ENCODE measurements at places on chromosomes 16 and 17.

DNA sequence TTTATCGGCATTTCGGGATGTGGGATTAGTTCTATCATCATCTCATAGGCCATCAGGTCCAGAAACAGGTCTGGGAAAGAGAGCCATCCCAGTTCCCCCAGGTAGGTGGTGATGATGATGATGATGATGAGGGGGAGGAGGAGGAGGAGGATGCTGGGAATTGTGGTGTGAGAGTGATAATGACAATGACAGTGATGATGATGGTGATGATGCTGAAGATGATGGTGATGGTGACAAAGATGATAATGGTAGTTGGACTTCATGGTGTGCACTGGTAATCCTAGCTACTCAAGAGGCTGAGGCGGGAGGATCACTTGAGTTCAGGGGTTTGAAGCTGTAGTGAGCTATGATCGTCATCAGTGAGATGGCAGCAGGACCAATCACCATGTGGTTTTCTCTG, 16.3 kb upstream of the GCSH start:
- DNase-seq, result no peak

- no peak for DNase-seq
Measured at GRCh38 chr16:79067600-79067999, 532.9 kb downstream of the MAF start.

DNA sequence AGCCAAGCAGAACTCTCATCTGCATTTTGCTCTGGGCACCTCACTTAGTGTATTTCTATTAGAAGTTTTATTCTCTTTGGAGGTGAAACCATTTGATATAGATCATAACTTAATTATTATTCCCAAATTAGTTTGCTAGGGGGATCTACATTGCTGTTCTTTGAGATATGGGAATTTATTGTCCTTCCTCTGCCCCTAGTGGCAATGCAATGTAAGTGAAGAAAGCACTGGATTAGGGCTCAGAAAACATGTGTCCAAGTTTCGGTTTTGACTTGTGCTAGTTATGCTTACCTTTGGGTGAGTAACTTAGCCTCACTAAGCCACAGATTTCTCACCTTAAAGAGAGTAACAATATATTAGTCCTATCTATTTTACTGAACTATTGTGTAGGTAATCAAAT, 2.9 kb downstream of the KRT39 start:
- DNase-seq, result no peak

DNA sequence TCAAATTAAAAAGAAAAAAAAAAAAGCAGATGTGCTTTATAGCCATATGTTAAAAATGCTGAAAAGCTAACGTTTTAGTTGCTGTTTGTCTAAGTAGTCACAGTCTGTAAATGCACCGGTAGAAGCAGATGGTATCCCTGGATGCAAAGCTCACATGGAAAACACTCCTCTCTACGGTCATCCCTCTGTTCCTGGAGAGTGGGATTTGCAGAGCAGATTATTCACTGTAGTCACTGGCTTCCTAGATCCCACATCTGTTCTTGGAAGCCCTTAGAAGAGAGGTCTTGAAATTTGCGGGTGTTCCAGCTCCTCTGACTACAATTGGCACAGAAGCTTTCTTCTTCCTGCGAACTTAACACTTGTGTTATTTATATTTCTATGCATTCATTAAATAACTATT, 186.6 kb downstream of the PMP22 start:
- no peak for DNase-seq

DNA sequence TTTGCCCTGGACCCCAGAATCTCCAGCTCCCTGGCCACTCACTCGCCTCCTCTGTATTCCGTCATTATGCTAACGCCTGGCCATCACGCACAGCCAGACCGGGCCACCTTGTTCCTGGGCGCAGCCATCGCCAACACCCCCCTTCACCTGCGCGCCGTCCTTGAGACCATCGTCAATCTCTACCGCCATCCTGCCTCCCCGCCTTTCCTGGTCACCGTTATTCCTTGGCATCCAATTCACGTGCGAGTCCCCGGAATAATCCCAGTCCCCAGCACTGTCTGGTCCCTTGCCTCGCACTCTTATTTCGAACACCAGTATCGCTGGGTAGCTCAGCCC, 541 bp downstream of the VKORC1 start:
- no peak for DNase-seq

DNA sequence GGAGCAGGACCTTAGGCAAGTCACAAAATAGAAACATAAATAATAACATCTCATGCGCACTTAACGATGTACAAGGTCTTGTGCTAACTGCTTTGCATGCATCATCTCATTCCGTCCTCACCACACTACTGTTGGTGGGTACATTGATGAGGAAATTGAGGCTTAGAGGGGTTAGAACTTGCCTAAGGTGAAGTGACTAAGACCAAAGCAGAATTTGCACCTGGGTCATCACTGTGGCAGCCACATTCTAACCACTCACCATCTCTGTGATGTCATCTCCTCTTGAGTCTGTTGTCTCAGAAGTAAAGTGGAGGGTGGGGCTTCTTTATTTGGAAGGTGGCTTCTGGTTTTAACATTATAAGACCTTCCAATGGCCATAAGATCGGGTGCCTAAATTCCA, 20.4 kb upstream of the TRIM25 start:
- no peak for DNase-seq

- DNase-seq, result no peak
Measured at GRCh38 chr16:11092788-11093571, 148.6 kb downstream of the CLEC16A start.

- no peak for DNase-seq
Measured at GRCh38 chr16:46788891-46789474, 40.8 kb upstream of the MYLK3 start.

GRCh38 chr16:11716336-11716735, 26.3 kb downstream of the TXNDC11 start:
- no peak for DNase-seq

- no peak for DNase-seq
Measured at GRCh38 chr17:19305761-19306159, 56.8 kb downstream of the B9D1 start.

DNA sequence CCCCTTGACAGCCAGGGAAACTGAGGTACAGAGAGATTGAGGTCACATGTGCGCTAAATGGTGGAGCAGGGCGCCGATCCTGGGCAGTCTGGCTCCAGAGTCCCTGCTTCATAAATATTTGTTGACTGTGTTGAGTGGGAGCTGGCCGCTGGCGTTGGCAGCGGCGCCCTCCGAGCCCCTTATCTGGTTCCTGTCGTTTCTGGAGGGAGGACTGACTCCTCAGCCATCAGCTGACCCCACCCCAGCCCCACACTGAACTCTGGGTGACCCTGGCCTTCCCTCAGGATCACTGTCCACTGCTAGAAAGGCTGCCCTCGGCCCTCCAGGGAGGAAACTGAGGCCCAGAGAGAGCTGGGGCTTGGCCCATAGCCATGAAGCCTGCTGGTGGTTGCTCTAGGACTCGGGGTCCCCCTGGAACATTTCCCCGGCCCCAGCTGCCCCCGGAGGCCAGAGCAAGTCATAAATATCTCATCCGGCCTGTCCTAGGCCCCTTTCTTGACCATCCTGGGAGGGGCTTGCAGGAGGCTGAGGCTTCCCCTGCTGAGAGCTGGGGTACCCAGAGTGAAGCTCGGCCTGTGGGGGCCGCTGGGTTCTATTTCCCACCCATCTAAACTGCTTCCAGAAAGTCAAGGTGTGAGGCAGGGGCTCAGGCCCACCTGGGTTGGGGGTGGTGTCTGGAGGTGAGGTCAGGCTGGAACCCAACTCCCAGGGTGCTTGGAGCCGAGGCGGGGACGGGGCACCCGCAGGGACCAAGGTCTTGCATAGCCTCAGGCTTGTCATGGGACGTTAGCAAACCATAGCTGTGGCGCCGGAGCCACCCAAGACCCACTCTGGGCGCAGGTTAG, 51.7 kb upstream of the GSE1 start:
- no peak for DNase-seq

DNA sequence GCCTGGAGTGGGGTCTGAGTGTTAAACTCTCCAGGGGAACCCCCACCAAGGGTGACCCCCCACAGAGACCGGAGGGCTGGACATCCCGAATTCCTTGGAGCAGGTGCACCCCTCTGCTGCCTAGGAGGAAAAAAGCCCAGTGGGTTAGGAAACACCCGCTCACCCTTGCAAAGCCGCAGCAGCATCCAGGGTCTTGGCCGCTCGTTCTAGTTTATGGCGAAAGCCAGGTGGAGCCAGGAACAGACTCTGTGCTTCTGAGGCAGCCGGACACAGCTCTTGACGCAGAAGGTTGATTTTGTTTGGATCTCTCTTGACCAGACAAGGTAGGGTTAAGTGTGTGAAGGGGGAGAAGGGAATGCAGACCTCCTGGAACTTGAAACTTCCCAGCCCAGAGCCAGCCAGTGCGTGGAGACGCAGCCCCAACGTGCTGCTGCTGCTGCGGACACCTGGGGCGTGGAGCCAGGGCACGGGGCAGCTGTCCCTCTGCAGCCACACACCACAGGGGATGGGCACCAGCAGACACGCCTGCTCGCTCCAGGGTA, 154.5 kb downstream of the LAT start:
- no peak for DNase-seq

DNA sequence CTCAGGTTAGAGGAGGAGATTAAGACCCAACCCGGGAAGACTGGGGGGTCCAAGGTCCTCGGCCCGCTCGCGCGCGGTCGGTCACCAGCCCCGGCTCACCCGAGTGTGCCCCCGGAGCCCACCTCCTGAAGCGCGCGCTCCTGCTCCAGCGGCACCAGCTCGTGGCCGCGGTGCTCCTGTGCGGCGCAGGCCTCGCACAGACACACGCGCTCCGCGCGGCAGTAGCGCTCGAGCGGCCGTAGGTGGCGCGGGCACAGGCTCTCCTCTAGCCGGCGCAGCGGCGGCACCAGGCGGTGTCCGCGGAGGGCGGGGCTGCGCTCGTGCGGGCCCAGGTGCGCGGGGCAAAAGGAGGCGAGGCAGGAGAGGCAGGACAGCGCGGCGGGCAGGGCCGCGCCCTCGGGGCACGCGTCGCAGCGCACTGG, 618 bp downstream of the TRIM47 start:
- DNase-seq, result peak; percentile 67

- DNase-seq, result no peak
Measured at GRCh38 chr17:31394544-31394943, 3.1 kb downstream of the RAB11FIP4 start.

GRCh38 chr16:86142801-86143236, 243.9 kb downstream of the IRF8 start:
- DNase-seq, result no peak

All from activated effector memory CD4-positive, alpha-beta T cell treated with Interleukin-2 at 50 U/mL for 16 hours (primary cell).